Activated CD8-positive, alpha-beta T cell treated with anti-CD3 and anti-CD28 coated beads, Interleukin-2, amount 10 ng/mL, durations not matched to agents 7 days and 5 days (primary cell): ENCODE measurements at places on chromosomes 4 and X.

DNA sequence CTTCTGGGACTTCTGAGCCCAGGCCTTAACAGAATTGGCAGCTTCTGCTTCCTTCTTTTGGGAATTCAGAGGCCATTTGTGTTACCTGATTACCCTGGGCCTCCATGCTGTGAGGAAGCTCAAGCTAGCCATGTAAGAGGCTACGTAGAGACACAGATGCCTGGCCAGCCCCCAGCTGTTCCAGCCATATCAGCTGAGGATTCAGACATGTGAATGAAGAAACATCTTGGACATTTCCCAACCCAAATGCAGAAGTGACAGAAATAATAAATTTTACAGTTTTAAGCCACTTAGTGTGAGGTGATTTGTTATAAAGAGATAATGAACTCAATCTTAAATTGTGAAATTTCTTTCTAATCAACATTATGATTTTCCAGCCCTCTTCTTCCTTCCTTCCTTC lies 18.7 kb upstream of the ZNF827 start:
- DNase-seq, result no peak

DNA sequence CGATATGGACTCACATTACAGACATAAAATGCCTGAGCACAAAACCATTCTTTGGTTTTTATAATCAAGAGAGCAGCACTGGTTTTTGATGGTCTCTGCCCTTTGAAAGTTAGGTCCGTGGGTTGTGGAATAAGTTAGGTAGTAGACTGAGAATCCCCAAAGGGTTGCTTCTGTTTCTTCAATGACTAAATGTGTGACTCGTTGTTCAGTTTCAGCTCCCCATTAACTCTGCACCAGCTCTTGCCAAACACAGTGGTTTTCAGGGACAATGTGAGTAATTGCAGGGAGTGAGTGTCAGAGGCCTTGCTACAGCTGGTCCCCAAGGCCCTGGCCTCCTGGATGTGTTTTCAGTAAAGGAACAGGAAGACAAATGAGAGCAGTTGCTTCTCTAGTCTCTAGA lies 24.8 kb downstream of the SMIM20 start:
- no peak for DNase-seq

- DNase-seq, result no peak
Observed at GRCh38 chr4:77110730-77111129, 34.9 kb upstream of the CCNI start.

- DNase-seq, result peak; percentile 56
Observed at GRCh38 chr4:147019091-147019490, 73.4 kb upstream of the TTC29 start.

DNA sequence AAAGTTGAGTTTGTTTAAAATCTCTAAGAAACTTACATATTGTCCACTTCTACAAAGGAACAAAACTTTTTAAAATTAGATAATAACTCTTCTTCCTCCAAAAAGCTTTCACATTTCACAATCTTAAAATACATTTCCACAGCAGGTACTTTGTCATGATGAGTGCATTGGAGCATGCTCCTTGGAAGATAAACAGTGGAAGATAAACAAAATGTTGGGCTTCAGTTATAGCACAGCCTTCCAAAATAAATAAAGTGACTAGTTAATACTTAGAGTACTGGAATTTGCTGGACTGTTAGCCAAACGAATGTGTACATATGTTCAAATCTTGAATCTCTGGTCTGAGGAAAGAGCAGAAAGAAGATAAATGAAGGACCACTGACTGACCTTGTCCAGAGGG lies 54.9 kb upstream of the PDE5A start:
- DNase-seq, result no peak

GRCh38 chr4:87557348-87557747 lies 28.2 kb upstream of the SPARCL1 start:
- no peak for DNase-seq

- DNase-seq, result no peak
Observed at GRCh38 chr4:110669663-110670062, 46.8 kb upstream of the PITX2 start.
